ENCODE measurements at places on chromosomes 5 and 9.

GRCh38 chr5:82386576-82386975, 108.4 kb upstream of the RPS23 start:
- DNase-seq: no peak

GRCh38 chr9:74379718-74380117, 117.4 kb upstream of the RORB start:
- no peak for DNase-seq

GRCh38 chr5:139985733-139986132, 57.4 kb downstream of the NRG2 start:
- DNase-seq: no peak

DNA sequence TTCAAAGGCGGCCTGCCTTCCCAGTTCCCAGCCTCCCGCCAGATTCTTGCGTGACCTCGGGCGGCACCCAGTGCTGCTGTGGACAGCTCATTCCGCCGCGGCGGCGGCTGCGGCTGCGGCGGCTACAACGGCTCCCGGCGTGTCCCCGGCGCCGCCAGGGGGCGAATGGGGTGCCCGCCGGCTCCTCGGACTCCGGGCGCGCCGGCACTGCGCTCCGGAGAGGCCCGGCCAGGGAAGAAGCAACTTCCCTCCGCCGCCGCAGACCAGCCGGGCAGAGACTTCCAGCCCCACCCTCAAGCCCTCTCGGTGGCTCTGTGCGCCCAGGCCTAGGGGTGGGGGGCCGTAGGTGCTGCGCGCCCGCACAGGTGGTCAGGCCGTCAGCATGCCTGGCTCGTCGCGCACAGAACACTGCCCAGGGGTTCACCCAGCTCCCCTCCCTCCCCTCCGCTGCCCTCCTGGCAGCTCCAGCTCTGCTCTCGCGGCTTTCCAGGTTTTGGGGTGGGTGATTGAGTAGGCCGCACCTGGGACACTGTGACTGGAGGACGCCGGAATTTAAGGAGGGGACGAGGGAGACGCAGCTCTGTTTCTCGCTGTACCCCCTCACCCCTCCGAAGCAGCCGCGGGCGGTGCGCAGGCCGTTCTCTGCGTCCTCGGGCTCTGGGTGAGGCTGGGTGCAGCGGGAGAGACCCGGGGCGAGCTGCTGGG, 20.2 kb downstream of the IGIP start:
- DNase-seq: peak; percentile 10

- DNase-seq: no peak
Measured at GRCh38 chr5:116343961-116344360, 230.7 kb downstream of the SEMA6A start.

DNA sequence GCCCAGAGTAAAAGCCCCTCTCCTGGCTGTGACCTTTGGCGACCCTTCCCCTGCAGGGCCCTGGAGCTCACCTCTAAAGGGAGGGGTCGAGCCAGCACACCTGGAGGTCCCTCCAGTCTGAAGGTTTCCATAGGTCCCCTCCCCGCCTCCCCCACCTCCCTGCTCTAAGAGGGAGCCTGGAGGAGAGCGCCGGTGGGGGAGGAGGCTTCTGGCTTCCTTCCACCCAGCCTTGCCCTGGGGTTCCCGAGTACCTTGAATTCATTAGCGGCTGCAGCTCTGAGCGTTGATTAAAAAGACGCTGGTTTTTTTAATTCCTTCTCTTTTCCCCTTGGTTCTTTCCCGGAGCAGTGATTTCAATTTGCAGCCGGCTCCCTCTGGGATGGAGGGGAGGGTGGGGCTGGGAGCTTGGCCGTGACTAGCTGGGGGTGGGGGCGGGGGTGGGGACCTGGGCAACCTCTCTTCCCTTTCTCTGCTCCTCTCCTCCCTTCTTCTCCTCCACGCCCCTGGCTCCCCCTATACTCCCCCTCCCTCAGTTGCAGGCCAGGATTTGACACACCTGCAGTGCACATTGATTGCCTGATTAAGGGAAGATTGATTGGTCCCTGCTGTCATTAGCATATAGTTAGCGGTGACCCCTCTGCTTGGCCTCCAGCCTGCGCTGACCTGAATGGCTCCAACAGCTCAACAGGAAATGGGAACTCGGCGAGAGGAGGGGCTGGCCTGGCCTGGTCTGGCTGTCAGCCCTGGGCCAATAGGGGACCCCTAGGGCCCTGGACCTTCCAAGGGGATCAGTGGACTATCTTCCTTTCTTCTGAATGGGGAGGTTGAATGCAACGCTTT, 67.5 kb upstream of the RAPGEF1 start:
- no peak for DNase-seq

DNA sequence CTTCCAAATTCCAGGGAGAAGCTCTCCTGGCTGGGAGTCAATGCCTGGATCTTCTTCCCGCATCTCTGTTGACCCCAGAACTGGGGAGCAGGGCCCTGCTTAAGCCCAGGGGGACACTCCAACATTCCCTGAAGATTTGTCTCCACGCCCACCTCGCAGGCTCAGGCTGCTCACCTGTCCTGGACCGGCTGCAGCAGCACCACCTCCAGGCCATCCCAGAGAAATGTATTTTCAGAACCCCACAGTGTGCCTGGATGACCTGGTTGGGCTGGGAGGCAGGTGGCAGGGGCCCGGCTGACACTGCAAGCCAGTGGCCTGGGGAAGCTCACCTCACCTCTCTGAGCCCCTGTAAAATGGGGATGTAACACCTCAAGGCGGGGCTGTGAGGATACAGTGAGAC, 27.1 kb upstream of the ZBTB43 start:
- no peak for DNase-seq

- no peak for DNase-seq
Measured at GRCh38 chr9:112029921-112030444, 133.4 kb downstream of the UGCG start.

- DNase-seq: no peak
Measured at GRCh38 chr5:110335361-110336066, 391.0 kb downstream of the TMEM232 start.

DNA sequence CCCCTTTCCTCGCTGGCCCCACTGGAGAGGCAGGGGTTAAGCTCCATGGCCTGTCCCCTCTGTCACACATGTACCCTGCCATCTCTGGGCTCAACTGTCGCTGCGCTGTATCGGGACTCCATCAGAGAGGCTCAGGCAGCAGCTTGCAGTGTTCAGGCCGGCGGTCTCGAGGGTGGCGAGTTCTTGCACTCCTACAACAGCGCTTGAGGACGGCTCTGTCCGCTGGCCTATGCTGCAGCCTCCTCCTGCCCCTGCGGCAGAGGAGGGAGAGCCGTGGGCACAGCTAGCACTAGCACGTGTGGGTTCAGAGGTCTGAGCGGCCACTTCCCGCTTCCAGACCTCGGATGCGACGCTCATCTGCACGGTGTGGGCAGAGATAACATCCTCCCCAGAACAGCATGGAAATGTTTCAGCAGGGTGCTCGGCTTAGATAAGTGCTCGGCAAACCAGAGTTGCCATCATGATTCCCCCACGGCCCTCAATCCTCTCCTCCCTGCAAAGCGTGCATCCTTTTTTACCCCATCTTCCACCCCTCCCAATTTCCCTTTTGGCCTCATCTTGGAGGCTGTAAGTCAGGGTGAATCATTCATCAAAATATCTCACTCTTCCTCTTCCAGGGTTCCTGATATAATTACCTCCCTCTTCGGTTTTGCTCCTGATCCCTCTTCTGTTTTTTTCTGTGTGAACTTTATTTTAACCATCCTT, 41.9 kb upstream of the FUBP3 start:
- DNase-seq: no peak

DNA sequence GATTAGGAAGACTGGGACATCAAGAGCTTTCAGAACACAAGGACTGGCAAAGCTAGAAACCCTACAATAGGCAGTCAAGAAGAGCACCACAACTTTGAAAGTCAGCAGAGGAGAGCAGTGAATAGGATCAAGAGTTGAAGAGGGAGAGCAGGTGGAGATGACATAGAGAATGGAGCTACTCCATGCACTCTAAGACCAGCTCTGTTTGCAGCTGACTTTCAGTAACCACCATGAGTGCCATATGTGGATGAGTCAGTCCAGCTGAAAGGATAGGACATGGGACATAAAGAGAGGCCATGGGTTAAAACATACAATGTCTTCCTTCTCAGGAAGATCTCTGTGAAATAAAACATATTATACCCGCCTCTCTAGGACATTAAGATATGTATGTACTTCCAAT, 289.1 kb upstream of the KLF4 start:
- DNase-seq: no peak

DNA sequence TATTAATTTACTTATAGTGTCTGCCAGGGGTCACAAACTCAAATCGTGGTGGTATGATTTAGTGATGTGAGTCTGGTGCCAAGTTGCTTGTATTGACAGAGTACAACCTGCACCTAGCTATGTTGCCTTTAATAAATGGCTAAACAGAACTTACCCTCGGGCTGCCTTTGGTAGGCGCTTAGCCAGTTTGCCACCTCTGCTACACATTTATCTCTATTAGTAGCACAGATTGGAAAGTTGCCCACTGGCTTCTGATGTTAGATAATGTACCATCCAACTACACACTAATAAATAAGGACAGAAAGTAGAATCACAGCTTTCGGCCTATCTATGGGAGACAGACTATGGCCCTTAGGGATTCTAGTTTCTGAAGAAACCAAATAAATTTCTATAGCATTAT, 368.4 kb downstream of the MAN2A1 start:
- DNase-seq: no peak

DNA sequence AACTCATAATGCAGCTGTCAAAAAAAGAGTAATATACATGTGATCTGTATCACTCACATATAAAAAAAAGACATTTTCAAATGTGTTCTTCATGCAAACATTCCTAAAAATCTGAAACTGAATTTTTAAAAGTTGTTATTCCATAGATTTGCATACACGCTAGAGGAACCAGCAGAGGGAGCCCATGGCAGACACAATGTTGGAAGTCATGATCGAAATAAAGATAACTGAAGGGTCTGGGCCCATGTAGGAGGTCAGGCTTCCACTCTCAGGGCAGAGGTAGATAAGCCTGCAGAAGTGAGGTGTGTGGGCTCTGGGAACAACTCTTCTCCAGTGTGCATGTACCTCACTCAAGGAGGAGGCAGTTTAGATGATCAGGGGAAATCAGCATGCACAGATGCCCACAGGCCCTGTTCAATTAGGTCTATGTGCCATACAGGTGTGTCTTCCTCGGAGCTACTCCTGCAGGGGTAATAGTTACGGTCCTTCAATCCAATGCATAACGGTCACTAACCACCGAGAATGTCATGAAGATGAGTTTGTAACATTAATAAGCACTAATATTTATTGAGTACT, 208.6 kb downstream of the EPB41L4A start:
- DNase-seq: no peak

GRCh38 chr9:136339958-136340310, 12.6 kb downstream of the GPSM1 start:
- DNase-seq: no peak

DNA sequence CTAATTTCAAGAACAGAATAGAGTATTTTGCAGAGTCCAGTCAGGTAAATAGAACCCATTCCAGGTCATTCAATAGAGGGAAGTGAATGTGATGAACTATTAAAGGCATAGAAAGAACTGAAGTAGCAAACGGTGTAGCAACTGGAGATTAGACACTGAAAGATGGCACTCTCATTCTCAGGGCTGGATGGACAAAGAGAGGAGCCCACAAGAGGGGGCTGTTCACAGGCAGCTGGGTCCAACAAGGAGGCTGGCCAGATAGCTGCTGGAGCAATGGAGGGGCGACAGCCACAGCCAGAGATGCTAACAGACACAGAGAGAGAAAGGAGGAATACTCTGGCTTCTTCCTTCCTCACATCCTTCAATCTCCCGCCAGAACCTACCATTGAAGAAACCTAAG, 93.1 kb upstream of the SMARCA2 start:
- DNase-seq: no peak

DNA sequence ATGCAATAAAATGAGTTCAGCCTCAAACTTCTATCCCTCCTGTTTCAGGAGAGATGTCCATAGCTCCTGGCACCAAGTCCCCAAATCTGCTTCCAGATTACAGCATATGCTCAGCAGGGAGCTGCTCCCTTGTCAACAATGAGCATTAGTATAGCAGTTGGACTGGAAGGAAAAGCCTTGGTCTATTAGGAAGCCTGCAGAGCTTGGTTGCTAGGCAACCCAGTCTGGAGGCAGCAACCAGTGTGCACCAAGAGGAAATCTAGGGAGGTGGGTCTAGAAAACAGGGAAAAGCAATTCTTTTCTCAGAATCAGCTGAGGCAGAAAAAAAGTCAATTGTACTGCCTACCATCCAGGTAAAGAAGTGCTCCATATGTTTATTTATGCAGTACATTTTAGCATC, 229.5 kb upstream of the NMUR2 start:
- DNase-seq: no peak

DNA sequence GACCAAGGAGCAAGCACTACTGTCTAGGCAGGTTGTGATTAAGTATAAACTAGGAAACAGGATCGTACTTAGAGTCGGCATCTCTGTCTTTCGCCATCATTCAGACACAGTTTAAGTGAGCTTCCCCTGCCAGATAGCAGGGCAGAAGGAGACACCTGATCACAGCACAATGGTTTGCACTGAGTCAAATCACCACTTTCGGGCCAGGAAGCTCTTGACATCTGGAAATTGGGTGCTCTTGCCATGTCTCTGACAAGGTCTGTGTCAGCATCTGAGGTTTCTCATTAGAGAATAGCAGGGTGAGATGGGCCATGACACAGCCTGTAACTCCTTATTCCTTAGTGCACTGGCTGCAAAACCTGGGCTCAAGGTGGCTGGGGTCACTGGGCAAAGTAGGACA, 8.3 kb downstream of the ADRB2 start:
- DNase-seq: no peak

DNA sequence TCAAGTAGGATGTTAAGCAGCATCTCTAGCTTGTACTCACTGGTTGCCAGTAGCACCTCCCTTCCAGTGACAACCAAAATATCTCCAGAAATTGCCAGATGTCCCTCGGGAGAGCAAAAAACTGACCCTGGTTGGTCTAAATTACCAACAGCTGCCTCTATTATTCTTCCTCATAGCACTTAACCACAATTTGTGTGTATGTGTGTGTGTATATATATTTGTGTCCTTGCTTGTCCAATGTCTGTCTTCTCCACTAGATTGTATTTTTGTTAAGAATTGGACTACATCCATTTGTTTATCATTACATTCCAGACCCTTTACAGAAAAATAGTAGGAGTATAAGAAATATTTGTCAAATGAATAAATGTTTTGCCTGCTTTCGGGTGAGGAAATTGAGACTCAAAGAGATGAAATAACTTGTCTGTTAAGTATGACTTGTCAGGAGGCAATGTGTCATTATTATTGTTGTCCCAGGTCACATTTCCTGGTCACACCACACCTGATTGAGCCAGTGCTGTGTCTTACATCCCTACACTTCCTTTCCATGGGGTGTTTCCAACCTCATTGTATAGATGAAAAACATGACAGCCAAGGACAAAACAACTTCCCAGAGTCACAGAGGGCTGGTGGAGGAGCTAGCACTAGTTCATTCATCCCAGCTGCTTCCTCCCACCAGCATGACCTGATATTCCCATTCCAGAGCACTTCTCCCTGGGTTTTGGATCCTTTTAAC, 11.4 kb upstream of the GRPEL2 start:
- no peak for DNase-seq

GRCh38 chr5:58460732-58461286, 923 bp upstream of the PLK2 start:
- peak; percentile 81 for DNase-seq

GRCh38 chr5:81393783-81394718, at the start of gene ACOT12:
Gene ACOT12 (minus strand): TSS chr5:81394134. CDS start chr5:81394114, 20 bp downstream.
- DNase-seq: no peak

Measured in stimulated activated CD8-positive, alpha-beta memory T cell treated with anti-CD3 and anti-CD28 coated beads, Interleukin-2, amount 100 ng/mL, for 1 hour (primary cell).